Activated CD8-positive, alpha-beta memory T cell treated with anti-CD3 and anti-CD28 coated beads, Interleukin-2, amount 50 U/mL, for 4 hours (primary cell): ENCODE measurements at places on chromosomes 7 and 10.

DNA sequence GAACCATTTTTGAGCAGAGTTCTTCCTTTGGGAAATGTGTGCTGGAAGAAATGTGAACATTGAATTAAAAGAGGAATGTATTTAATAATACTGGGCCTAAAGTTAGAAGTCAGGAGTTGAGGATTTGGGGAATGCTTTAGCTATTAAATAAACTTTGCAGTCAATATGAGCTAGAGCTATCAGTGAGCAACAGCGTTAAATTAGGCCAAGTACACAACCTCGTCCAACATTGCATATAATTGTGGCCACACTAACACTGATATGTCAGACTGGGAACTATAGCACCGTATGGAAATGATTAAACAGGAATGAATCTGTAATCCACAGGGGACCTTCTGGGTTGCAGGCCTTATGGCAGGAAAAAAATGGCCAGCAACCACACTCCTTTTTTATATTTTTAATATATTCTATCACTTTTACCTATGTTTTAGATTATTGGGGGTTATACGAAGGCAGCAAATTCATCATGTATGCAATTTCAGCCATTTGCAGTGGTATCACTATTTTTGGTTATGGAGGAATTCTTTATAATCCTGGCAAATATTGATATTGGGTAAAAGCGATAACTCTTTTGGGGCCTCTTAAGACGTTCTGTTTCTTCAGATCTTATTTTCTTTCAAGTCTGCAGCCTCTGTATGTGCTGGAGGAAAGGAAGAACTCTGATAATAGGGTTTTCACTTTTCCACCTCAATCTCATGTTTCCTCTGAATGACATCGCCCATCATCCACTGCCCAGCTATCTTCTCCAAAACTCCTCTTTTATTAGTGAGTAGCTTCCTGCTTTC, 236.3 kb upstream of the PLXDC2 start:
- no peak for DNase-seq

- no peak for DNase-seq
Observed at GRCh38 chr7:149884541-149884940, 10.8 kb downstream of the ATP6V0E2 start.

DNA sequence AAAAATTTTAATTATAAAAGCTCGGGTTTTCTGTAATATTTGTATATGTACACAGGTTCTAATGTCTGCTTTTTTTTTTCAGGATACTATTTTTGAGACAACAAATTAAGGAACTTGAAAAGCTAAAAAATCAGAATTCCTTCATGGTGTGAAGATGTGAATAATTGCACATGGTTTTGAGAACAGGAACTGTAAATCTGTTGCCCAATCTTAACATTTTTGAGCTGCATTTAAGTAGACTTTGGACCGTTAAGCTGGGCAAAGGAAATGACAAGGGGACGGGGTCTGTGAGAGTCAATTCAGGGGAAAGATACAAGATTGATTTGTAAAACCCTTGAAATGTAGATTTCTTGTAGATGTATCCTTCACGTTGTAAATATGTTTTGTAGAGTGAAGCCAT, 57.9 kb upstream of the BAMBI start:
- DNase-seq = no peak

DNA sequence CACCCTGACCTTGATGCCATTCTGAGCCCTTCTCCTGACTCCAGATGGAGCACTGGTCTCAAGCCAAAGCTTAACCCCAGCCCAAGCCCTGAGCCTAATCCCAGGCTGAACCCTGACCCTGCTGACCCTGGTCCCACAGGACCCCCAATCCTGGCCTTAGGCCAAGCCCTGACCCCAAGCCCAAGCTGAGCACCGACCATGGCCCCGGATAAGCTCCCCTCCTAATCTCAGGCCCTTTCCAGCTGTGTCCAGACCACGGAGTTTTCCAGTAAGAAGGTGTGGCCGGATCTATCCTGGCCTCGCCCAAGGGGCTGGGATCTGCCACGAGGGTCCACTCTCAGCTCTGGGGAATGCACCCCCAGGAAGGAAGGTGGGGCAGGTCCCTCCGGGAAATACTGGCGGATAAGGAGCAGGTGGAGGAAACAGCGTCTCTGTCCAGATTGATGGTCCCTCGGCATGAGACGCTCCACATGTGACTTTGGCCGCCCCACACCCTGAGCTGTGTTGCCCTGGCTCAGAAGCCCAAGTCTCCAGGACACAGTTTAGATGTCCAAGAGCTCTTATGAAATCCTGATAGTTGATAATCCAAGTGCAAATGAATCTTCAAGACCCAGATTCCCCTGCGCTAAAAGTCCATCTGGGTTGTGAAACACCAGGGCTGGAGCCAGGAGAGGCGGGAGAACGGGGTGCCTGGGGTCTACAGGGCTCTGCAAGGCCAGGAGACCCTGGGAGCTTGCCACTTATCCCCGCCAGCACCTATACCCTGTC, 10.4 kb downstream of the ELN start:
- DNase-seq = no peak
